ENCODE measurements at places on chromosomes 7 and 10.

DNA sequence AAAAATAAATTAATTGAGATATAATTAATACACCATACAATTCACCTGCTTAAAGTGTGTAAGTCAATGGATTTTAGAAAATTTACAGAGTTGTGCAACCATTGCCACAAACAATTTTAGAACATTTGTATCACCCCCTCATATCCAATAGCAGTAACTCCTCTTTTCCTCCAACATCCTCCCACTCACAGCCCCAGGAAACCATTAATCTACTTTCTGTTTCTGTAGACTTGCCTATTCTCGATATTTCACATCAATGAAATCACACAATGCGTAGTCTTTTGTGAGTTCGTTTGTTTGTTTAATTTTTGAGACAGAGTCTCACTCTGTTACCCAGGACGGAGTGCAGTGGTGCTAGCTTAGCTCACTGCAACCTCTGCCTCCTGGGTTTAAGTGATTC, 13.7 kb upstream of the HERC4 start:
- no peak for DNase-seq

GRCh38 chr7:84484502-84485079, 290.0 kb upstream of the SEMA3A start:
- no peak for DNase-seq

GRCh38 chr7:125122173-125122572, 192.5 kb upstream of the POT1 start:
- DNase-seq, result peak; percentile 49

GRCh38 chr10:102524746-102525145, 21.0 kb downstream of the SUFU start:
- DNase-seq, result no peak

DNA sequence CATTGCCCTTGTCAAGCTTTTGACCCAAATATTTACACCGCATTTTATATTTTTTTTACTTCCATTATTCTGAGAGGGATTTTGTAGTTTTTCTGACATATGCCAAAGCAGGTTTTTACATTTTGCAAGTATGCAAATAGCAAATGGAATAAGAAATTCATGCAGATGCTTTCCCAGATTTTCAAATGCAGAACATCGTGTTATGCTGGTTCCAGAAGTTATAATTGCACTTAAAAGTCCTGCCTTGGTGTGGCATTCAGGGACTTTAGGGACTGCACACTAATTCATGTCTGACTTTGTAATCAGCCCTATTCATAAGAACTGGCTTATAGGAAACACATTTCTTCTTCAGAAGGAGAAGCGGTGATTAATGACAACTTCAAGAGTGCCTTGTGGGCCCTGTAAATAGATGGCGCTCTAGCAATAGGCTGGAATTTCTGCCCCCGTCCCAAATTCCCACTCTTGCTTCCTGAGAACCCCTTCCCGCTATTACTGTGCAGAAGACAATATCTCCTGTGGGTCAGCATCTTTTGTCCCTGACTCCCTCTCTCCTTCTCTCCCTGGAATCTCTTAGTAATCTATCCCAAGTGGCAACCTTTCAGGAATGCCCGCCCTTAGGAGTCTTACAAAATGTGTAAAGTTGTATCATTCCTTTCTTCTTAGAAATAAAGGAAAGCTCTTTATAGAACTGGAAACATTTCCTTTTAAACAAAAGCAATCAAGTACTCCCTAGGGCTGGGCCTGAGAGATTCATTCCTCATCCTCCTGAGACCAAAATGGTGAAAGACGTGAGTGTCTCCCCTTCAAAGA, 264.0 kb downstream of the INHBA start:
- no peak for DNase-seq

GRCh38 chr10:114043532-114044246, at the start of gene ADRB1:
Gene ADRB1 (plus strand): TSS chr10:114043866. CDS start chr10:114044133, 267 bp downstream.
- DNase-seq, result peak; percentile 32

DNA sequence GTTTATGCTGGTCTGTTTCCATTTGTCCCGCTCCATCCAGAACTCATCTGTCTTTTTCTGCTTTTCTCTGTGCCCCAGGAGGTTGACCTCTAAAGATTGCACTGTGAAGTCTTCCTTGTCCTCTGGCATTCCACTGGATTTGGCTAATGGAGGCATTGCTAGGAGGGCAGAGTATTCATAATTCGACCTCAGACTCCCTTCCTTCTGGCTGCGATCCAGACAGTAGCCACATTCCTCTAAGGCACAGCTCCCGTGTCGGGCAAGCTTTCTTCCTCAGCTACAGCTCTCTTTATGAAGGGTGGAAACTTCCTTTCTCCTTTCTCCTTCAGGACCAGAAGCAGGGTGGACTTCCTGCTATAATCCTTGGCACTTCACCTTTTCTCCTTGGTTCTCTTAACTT, 175.9 kb downstream of the BAMBI start:
- DNase-seq, result no peak

- DNase-seq, result no peak
Measured at GRCh38 chr7:110317541-110318265, 773.2 kb upstream of the LRRN3 start.

DNA sequence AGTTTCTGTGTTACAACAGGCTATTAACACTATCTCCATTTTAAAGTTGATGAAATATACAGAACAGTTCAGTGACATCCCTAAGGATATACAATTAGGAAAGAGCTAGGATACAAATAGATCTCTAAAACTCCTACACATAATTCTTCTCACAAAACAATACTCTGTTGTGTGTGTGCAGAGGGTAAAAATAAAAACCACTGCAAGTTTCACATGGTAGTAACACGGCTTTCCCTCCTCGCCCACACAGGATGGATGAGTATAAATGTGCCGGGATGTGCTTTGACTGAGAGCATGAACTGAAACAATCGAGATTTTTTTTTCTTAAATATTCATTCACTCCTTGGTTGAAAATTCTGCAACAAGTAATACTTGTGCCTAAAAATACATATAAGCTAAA, 131.5 kb upstream of the C1QL3 start:
- no peak for DNase-seq

- DNase-seq, result no peak
Measured at GRCh38 chr10:114518401-114519305, 114.4 kb upstream of the AFAP1L2 start.

GRCh38 chr10:106836933-106837663, 327.4 kb downstream of the SORCS1 start:
- no peak for DNase-seq

- DNase-seq, result no peak
Measured at GRCh38 chr7:121882731-121883130, 9.8 kb downstream of the PTPRZ1 start.

DNA sequence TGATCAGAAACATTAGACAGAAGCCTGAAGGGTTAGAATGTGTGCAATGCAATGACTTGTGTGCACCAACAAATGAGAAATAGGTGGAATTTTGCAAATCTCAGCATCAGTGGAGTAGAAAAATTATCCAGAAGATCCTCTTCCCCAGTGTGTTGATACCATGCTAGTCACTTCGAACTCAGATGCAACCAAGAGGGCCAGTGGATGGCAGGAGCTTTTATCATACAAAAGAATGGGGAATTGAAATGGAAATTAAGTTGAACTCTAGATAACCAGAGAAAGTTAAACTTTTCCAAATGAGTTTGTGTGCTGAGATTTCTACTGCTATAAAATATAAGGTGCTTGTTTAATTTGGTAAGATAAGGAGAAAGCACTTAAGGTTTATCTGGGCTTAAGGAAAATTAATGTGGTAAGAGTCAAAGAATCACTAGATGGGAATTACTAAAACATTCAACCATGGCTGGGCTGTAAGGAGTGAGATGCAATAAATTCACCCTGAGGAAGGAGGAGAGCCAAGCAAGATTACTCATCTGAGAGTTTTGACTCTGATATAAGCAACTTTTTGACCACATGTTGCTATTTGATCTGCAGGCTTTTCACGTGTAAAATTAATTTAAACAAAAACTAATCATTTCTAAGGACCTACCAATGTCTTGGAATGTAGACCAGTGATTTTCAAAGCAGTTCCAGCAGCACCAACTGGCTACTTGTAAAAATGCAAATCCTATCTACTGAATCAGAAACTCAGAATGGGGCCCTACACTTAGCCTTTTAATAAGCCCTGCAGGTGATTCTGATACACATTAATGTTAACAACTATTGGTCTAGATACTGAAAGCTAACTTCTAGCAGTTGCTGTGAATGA, 113.2 kb downstream of the CDC14C start:
- no peak for DNase-seq

DNA sequence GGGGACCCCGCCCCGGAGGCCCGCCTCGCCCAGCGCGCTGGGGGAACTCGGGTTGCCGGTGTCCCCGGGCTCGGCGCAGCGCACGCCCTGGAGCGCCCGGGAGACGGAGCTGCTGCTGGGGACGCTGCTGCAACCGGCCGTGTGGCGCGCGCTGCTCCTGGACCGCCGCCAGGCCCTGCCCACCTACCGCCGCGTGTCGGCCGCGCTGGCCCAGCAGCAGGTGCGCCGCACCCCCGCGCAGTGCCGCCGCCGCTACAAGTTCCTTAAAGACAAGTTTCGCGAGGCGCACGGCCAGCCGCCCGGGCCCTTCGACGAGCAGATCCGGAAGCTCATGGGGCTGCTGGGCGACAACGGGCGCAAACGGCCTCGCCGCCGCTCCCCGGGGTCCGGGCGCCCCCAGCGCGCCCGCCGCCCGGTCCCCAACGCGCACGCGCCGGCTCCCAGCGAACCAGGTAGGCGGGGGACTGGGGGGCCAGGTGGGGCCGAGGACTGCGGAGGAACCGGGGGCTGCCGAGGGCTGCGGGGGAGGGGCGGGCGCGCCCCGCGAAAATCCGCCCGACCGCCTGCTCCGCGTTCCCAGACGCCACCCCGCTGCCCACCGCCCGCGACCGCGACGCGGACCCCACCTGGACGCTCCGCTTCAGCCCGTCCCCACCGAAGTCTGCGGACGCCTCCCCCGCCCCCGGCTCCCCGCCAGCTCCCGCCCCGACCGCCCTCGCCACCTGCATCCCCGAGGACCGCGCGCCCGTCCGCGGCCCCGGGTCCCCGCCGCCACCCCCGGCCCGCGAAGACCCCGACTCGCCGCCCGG, 574 bp downstream of the UTF1 start:
- DNase-seq, result no peak

GRCh38 chr7:106609416-106609815, 51.5 kb downstream of the CCDC71L start:
- no peak for DNase-seq

DNA sequence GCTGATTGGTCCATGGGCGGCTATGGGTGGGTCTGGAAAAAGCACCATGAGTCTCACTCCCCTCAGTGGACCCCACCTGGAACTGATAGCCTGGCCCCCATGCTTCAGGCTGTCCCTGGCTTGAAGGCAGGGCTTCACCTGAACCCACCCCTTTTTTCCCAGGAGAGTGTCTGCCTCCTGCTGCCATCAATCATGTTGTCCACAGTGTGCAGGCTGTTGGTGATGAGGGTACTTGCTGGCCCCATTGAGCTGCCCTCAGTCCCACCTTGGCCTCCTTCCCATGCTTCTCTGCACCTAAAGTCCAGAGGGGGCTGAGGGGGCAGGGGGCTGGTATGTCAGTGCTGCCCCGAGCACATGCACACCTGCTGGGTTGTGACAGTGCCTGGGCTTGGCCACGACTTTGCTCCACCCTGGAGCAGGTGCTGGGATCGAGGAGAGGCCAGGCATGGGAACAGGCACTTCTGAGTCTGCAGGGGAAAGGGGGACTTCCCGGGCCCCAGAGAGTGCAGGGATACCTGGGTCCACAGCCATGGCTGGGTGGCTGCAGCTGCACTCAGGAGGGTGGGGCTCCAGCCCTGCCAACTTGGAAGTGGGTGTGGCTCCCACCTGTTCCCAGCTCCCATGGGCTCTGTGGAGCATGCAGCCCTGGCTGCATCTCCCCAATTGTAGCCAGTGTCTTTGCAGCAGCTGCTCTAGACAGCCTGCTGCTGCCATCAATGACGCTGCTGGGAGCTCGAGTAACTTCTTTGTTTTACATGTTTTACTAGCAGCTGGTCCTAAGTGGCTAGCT, 56.9 kb downstream of the ADK start:
- peak; percentile 10 for DNase-seq

DNA sequence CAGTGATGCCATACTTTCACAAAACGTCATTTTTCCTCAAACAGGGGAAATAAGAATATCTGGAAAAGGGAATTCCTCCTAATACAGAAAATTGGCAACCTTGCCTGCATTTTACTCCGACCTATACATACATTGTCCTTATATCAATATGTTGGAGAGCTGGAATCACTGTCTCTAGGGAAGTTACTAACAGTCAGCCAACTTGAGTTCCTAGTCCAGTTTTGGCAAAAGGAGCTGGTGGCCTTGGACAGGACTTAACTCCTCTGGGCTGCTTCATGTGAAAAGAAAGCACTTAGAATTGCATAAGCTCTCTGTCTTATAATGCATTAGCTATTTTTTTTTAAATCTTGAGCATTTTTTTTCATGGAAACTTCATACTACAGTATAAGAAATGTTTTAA, 174.2 kb upstream of the HGF start:
- no peak for DNase-seq

GRCh38 chr7:2193575-2194305, 39.0 kb downstream of the MAD1L1 start:
- no peak for DNase-seq

DNA sequence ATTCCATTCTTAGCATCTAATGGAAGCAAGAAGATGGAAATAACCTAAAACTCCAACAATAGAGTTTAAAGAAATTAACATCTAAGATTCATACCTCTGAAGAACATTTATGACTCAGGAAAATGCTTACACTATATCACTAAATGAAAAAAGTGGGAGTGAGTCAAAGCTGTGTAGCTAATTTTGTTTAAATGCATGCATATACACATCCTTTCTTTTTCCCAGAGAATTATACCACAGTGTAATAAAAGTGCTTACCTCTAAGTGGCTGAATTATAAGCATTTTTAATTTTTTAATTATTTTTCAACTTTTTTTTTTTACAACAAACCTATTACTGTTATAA, 44.3 kb downstream of the CCDC71L start:
- DNase-seq, result no peak

DNA sequence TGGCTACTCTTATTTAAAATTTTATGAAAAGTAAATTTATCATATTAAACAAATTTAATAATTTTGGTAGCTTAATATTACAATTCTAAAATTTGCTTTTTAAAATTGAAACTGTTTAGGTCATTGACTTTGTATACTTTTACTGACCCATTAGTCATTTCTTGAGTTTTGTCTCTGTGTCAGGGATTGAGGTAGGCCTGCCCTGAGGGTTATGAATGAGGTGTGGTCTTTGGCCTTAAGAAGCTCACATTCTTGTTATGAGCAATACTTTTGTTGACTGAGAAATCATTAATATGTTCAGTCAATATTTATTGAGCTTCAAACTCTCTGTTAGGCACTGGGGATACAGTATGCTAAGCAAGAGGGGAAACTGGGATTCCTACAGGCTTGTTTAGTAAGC, 47.0 kb upstream of the RPA3 start:
- no peak for DNase-seq

- DNase-seq, result no peak
Measured at GRCh38 chr7:94178230-94178629, 174.1 kb upstream of the BET1 start.

Data from NCI-H1092 treated with DMSO at 0.1 percent for 48 hours (cell line).